ENCODE measurements at places on chromosomes 7 and 10.

GRCh38 chr7:66205741-66206090 is 582 bp downstream of the TPST1 start:
- DNase-seq = no peak

DNA sequence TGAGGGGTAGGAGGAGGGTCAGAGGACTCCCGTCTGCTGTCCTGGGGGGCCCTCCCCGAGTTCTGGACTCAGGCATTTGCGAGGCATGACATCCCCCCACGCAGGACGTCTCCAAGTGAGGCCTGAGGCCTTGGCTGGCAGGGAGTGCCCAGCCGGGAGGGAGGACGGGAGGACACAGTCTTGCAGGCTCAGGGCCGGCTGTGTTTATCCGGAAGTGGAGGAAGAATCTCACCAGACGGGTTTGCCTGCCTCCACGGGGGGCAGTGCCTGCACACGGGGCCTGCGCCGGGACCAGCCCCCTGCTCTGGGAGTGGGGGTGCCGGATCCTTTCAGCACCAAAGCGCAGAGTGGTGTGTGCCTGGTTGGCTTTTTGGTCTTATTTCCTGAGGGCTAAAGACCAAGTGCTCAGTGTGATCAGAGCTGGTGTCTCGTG is 10.9 kb downstream of the PWWP2B start:
- DNase-seq = peak; percentile 47

GRCh38 chr7:39507866-39508551 is 58.2 kb upstream of the YAE1 start:
- DNase-seq = peak; percentile 98

DNA sequence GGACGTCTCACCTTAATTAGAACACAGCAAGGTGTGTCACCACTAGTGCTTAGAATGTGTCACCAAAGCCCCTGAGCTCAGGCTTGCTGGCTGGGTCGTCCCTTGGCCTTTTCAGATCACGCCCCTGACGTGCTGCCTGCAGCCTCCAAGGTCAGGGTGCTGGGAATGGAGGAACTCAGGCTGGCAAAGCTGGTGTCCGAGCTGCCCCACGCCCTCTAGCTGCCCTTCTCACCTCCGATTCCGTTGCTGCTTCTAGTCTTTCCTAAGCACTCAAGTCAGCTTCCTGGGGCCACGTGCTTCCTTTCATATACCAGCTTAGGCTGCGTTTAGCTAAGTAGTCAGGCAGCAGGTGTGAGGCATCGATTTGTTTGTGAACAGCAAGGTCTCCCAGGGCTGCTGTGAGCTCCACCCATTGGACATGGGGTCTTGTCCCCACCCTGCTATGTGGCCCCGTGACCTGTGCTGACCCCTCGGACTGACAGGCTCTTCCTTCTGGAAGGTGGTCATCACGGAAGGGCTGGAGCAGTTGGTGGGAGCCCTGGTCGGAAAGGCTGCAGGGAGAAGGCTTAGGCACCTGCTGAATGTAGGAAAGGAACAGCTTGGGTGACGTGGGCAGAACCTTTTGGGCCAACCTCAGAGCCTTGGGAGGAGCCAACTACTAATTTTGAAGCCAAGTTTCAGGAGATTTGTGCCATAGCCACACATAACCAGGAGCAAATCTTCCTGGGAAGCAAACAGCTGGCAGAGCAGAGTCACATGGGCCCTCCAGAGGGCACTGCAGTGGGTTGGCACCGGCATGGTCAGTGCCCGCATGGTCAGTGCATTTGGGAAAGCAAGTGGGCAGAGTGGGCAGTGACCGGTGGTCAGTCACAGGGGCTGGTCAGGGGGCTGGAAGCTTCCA is 28.8 kb downstream of the VIPR2 start:
- no peak for DNase-seq

All from DMS79 (cell line).